ENCODE measurements at places on chromosomes 2 and 18.
A peak's percentile ranks its signal among the peaks of the same experiment; 100 is the strongest.

DNA sequence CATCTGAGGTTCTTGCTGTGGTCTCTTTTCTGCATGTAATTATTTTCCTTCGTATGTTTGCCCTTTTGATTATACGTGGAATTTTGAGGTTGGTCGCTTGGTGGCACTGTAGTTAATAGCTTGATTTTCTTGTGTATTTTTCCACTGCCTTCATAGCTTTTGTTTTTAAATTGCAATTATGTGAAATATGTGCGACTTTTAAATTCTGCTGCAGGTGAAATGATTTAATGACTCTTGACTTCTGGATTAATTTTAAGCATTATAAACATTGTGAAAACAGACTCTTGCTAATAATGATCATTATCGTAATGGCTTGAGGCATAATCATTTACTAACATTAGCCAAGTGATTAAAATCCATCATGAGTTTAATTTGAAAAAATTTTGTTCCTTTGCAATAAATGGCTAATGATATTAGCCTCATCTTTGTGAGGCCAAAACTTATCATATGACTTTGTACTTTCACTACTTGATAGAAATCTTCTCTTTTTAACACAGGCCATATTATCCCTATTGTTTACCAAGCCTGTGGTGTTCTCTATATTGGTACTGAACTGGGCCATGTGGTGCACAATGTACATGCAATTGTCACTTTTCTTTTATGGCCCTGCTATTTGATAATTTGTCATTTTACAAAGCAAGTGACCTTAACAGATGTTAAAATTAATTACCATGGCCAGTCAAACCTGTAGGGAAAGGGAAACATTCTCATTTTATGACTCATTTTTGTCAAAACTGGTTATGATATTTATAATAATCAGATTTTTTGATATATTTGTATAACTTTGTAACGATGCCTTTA lies 62.8 kb upstream of the NEUROD1 start:
- no peak for DNase-seq

GRCh38 chr2:17593841-17594491 lies 53.5 kb downstream of the VSNL1 start:
- no peak for DNase-seq

GRCh38 chr18:75267643-75268363 lies 57.2 kb downstream of the TSHZ1 start:
- no peak for DNase-seq

GRCh38 chr2:241924909-241925250 lies 55.4 kb downstream of the RTP5 start:
- no peak for DNase-seq

DNA sequence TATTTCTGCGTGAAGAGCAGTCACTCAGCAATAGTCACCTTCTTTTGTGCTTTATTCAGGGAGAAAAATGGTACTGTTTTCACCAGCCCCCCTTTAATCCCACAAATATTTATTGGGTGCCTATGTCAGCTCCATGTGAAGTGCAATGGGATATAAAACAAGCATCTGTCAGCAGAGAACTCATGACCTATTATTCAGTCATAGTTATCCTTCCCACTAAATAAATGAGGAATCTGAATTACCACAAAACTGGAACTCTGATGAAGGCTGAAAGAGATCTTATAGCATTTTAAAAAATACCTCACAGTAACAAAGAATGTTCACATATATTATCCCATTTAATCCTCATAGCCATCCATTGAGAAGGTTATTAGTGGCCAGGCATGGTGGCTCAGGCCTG lies 45.8 kb downstream of the DHX57 start:
- DNase-seq, result no peak

DNA sequence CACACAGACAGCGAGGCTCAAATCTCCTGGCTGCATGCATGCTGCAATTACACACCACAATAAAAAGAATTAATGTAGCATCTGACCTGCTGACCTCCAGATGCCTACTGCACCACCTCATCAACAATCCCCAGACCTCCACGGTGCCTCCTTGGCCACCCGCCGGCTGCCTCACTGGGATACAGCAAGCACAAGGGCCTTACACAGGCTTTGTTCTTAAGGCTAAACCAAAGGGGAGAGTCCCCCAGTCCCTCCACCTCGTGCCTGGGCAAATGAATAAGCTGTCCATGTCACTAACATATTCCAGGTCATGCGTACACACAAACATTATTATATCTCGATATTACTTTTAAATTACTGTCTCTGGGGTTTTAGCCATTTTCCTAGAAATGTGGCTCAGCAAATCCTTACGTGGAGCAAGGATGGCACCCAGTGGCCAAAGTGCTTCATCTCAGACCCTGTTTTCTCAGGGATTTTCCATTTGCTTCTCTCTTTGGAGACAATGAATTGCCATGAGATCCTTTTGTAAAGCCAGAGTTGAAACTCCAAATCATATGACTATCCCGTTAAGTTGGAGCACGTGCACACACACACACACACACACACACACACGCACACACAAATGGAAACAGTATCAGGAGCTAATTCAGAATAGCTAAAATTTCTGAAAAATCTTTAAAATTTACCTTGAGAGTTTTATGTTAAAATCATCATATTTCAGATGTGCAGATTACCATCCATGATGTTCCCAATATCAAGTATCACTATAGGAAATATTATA lies 313.8 kb downstream of the PDE11A start:
- peak; percentile 57 for DNase-seq

DNA sequence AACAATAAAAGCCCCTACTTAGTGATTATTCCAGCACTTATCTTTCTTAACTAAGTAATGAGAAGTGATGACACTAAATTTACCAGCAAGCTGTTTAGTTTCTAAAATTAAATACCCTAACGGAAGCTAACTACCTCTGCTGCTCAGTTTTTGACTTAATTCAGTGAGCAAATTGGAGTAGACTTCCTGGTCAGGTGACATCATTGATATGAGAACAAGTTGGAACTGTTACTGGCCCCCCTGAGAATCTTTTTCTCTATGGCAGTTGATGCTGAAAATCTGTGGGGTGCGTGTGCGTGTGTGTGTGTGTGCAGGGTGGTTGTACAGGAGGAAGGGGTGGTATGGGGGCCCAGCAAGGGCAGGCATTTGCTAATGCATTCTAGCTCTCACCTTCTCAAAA lies 35.5 kb upstream of the BMP10 start:
- no peak for DNase-seq

All from C1 segment of cervical spinal cord (tissue), 14 donors.